NCI-H2107 (cell line): ENCODE measurements at places on chromosomes 2 and 18.
A peak's percentile ranks its signal among the peaks of the same experiment; 100 is the strongest.

- no peak for DNase-seq
Observed at GRCh38 chr2:85684806-85685205, 9.4 kb upstream of the GNLY start.

DNA sequence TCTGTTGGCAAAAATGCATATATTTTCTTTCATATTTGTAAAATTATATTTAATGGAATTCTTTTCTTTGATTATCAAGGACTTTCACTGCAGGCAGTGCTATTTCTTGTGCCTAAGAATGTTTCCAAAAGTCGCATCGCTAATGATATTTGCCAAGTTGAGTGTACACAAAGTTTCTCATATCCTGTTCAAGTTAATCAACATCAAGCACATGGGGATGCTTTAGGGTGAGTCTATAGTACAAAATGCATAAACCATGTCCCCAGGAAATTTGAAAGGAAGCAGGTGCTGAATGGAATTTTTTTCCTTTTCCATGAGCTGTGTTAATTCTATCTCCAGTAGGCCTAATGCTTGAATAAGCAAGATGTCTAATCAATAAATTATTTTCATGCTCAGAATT is 129.7 kb downstream of the GALNT1 start:
- no peak for DNase-seq

DNA sequence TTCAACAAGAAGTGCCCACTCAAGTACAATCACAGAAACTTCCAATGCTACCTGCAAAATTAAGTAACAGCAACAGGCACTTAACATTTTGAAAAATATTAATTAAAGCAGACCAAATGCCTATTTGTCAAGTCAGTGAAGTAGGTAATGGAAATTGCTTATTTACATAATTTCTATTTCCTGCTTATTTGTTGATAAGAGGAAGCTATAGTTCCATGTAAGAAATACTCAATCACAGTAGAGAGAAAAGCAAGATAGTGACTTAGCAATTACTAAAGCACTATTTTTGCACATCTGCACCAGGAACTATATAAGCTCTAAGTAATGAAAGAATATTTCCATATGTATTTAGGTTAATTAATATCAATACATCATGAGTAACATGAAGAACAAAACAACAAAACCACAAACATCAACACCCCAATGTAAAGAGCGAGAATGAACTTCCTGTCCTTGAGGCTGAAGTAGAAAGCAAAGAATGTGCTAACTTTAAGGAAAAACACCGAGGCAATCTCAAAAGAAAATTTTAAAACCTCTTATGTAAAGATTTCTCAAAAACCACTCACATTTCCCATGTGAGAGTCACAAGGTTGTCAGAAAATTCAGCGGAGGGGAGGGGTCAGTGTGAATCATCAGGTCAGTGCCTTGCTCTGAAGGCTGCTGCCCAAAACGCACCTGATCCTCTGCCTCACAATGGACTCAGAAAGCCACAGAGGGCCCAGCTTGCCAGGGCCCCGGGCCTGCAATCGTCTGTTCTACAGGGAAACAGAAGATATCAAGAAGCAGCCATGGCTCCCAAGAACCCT is 12.5 kb downstream of the NPC1 start:
- DNase-seq = no peak

GRCh38 chr2:171201767-171202166 is 41.1 kb upstream of the TLK1 start:
- DNase-seq = no peak

- DNase-seq = no peak
Observed at GRCh38 chr2:239853121-239853520, 172.0 kb downstream of the NDUFA10 start.

- no peak for DNase-seq
Observed at GRCh38 chr18:14974576-14974975, 226.6 kb downstream of the ANKRD30B start.

DNA sequence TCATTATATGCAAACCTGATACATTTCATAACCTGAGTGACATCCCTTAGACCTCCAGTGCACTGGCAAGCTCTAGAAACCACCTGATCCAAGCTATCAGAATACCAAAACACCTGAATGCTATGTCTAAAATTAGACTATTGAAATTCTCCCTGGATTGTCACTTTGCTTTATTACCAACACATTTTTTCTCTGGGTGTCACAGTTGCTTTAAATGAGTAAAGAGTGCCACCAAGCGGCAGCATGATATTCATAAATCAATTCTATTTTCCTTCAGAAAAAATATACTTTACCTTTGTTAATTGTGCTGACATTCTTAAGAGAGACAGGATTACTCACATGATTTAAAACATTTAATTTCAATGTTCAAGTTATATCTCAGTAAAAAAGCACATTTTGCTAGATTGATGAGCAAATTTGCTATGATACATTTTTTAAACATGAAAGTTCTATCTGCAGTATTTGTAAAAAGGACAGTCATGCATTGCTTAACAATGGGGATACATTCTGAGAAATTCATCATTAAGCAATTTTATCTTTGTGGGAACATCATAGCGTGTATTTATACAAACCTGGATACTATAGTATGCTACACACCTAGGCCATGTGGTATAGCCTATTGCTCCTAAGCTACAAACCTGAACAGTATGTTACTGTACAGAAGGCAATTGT is 338.4 kb upstream of the SLC39A10 start:
- peak; percentile 27 for DNase-seq

- no peak for DNase-seq
Observed at GRCh38 chr2:100754951-100755350, 65.0 kb upstream of the NPAS2 start.

DNA sequence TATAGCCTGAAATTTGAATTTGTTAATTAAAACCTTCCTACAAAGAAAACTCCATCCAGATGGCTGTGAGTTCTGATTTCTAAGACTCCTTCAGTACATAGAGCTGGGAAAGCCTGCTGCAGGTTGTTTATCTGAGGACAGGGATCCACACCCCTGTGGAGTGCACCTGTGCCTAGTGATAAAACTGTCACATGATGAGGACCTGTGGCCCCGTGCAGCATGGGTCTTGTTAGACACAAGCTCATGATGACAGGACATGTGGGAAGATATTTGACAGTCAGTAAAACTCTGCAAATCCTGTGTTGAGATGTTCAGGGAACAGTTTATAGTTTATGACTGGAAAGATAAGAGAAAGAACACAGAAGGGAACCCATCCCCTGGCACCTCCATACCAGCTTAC is 133.2 kb upstream of the TMEM18 start:
- DNase-seq = no peak

DNA sequence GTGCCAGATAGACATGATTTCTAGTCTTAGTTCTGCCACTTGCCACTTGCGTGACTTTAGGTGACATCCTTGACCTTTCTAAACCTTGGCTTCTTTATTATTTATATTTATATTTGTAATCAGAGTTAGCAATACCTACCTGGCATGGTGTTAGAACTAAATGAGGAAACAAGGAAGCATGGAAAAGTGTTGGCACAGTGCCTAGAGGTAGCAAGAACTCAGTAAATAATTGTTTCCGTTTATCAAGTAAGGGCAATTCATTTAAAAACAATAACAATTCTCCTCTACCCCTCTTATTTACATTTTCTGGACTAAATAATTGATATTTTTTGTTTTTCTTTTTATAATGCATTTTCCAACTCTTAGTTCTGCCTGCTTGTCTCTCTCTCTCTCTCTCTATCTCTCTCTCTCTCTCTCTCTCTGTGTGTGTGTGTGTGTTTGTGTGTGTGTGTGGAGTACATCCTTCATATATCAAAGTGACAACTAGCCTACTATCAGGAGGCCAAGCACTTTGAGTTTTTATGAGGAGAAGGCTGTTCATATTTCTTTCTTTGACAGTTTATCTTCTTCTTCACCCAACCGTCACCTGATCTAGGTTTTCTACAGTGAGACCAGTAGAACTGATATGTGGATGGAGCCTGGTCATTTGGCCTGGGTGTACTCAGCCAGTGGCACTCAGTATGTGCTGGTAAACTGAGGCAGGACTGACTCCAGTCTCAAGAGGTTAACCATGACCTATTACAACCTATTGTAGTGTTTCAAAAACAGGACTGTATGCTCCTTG is 134.5 kb downstream of the LRRTM1 start:
- DNase-seq = no peak

- DNase-seq = no peak
Observed at GRCh38 chr2:65227020-65227455, 593 bp upstream of the ACTR2 start.

DNA sequence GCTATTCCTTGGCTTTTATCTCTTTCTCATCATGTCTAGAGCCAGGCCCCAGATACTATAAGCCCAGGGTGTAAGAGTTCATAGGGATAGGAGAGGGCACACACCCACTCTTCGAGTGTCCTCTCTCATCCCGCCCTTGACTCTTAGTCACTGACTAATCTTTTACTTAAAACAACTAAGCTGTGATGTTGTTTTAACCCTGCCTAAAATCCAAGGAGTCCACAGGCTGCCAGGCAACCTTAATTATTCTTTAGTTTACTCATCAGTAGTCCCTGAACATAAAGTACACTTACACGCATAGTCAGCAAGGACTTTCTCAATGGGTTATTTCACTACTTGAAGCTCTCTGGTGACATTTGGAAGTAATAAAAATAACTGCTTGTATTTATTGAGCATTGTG is 28.4 kb downstream of the GREB1L start:
- DNase-seq = no peak

DNA sequence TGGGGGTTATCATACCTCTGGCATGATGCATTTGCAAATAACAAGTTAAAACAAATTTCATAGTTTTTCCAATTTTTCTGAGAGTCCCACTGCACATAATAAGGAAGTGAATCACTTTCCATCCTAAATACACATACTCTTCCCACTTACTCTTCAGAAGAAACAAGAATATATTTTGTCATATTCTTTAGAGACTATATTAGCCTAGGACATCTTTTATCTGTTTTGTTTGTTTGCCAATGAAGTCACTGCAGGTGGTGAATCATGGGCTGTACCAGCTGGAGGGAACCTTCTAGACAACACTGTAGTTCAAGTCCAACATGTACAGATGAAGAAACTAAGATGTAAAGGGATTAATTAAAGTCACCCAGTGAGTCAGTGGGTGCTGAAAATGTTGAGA is 116.8 kb downstream of the XIRP2 start:
- DNase-seq = no peak

DNA sequence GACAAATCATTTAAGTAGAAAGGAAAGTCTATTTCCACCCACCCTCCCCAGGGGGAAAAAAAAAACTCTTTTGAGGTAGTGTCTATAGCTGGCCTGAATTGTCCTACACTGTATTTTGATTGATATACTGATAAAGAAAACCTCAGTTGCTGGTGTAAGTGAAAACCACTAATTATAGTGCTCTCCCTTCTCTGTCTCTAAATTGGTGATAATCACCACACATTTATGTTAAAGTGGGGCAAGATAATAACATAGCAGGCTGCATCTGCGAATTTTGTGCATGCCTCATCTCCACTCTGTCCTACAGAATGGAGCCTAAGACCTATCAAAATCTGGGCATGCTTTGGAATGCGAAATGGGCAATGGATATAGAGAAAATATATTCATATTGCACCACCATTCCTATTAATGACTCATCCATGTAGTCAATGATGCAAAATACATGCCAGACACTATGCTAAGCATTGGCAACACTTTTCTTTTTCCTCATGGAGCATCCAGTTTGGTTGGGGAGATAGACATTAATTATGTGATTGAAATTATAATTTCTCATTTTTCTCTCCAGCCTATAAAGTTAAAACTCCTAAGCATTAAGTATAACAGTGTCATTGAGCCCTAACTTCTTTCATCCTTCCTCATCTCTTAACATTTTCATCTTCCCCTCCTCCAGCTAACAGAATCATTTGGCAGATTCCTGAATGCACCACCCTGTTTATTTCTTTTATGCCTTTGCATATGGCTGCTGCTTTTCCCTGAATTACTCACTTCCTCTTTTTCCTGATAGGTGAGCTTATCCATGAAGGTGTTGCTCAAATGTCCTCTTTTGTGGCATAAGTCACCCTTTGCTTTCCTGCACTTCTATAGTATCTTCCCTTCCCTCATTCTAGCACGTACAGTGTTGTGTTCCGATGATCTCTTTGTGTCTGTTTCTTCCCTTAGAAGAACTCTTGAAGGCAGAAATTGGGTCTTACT is 58.2 kb downstream of the SLC9A2 start:
- DNase-seq = no peak

GRCh38 chr18:71370095-71370494 is 1081.2 kb downstream of the SOCS6 start:
- no peak for DNase-seq

GRCh38 chr2:34143149-34143548 is 544.0 kb upstream of the FAM98A start:
- DNase-seq = no peak

- no peak for DNase-seq
Observed at GRCh38 chr2:235725016-235725489, 231.2 kb downstream of the AGAP1 start.

DNA sequence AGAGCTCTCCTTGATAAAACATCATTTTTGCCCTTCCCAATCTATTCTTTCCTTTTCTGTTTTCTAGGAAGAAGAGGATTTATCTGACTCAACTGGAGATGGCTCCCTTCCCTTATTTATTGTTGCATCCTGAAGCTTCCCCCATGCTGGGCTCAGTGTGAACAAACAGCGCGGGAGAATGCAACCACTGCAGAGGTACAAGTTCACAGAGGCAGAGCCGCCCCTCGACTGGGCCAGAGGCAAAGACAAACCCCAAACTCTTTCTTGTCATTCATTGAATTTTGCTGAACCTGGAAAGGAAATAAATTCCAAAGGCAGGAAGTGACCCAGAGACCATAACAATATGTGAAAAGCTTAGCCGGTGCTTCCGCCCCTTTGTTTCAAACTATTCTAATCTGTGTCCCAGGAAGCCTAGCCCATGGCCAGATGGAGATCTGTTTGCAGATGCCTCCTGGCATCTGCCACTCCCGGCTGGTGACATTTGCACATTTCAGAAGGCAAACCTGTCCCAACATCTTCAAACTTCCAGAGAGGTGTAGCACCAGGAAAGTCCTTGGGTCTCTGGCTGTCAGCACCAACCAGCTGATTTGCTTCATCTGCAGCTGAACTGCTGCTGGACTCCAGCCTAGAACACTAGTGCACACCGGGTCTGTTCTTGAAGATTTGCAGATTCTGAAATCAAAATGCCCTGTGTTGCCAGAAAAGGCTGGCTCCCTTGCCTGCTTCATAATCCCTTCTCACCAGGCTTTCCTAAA is 79.4 kb upstream of the MAP4K3 start:
- DNase-seq = no peak

- no peak for DNase-seq
Observed at GRCh38 chr2:41399437-41400087, 648.3 kb upstream of the PKDCC start.

GRCh38 chr2:867296-867695 is 83.4 kb upstream of the SNTG2 start:
- no peak for DNase-seq

- DNase-seq = no peak
Observed at GRCh38 chr2:127410871-127411652, 7.2 kb upstream of the PROC start.

- no peak for DNase-seq
Observed at GRCh38 chr18:63187791-63188460, 131.6 kb downstream of the BCL2 start.

- DNase-seq = peak; percentile 61
Observed at GRCh38 chr2:101223814-101224231, 28.9 kb upstream of the CNOT11 start.
